HuH-7 (cell line): ENCODE measurements at places on chromosomes 16 and 17.

DNA sequence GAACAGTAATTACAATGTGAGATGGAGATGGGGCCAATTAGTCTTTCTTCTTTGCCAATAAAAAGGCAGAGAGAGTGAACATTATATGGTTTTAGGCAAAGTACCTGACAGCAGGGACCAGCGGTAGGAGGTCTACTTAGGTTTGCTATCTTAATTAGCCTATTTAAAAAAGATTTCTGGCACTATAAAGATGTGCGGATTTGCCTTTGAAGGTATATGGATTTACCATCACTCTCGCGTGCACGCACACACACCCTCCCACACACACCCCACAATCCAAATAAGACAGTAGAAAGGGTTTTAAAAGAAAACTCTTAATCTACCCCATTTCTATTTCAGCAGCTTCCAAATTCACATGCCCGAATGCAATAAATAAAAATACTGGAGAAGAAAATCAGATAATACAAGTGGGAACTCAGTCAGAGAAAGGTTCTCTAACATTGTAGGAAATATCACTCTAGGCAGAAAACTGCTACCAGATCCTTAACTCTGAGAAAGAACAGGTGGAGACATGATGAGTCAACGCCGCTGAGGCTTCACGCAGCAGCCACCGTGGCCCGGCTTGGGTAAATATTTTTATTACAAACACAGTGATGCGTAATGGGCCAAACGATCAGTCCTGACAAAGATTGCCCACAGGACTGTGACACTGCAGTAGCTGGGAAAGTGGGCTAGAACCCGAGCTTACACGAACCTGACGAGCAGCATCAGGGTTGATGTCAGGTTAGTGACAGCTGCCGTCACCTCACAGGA lies 66.6 kb upstream of the AXIN2 start:
- no peak for DNase-seq

GRCh38 chr16:50549561-50549915 lies 1.3 kb downstream of the NKD1 start:
- no peak for DNase-seq

DNA sequence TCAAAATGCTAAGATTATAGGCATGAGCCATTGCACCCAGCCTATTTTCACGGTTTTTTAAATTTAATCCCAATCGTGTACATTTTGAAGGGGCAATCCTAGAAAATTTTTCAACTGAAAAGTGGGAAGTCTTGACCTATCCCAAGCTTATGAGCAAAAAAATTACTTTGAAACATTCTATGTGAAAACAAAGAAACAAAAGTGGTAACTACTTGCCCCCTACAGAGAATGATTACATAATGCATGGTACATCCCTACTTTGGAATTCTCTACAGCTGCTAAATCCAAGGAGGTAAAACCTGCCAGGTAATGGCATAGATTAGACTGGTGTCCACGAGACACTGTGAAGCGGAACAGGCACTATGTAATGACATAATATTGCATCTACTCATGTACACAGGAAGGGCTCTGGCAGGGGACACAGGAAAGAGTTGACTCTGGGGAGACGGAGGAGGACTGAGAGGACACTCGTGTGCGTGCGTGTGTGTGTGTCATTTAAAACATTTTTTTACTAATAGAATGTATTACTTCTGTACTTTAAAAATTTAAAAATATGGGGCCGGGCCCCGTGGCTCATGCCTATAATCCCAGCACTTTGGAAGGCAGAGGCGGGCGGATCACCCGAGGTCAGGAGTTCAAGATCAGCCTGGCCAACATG lies 15.7 kb downstream of the ASGR2 start:
- DNase-seq, result no peak

GRCh38 chr16:87571868-87572244 lies 30.5 kb upstream of the JPH3 start:
- DNase-seq, result no peak

DNA sequence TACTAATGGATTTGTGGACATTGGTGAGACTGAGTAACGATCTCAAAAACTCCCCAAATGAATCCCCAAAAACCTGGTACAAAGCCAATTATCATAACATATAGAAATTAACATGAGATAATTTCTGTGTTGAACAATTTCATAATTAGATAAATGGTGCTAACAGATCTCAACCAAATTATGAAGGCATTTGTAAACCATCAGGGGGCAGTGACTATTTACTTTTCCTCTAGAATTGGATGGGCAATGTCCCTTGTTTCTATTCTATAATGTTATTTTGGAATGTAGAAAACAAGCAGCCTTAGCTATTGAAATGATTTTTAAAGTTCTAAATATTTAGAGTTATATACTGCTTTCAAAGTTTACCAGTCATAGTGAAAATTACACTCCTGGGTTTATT lies 57.8 kb downstream of the MYH10 start:
- no peak for DNase-seq

DNA sequence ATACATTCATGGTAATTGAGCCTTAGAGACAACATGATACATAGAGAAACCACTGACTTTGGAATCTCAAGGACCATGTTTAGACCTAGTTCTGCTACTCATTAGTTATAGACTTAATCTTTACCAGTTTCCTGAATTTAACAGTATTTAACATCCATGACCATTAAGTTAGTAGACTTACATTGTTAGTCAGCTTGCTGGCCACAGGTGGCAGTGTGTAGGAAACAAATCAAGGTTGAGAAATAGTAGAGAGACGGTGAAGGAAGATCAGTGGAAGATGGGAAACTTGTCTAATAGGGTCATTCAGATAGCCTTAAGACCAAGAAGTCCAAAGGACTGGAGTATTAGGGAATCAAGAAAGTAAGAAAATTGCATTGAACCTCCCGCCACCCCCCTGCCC lies 31.0 kb downstream of the OMG start:
- DNase-seq, result no peak

DNA sequence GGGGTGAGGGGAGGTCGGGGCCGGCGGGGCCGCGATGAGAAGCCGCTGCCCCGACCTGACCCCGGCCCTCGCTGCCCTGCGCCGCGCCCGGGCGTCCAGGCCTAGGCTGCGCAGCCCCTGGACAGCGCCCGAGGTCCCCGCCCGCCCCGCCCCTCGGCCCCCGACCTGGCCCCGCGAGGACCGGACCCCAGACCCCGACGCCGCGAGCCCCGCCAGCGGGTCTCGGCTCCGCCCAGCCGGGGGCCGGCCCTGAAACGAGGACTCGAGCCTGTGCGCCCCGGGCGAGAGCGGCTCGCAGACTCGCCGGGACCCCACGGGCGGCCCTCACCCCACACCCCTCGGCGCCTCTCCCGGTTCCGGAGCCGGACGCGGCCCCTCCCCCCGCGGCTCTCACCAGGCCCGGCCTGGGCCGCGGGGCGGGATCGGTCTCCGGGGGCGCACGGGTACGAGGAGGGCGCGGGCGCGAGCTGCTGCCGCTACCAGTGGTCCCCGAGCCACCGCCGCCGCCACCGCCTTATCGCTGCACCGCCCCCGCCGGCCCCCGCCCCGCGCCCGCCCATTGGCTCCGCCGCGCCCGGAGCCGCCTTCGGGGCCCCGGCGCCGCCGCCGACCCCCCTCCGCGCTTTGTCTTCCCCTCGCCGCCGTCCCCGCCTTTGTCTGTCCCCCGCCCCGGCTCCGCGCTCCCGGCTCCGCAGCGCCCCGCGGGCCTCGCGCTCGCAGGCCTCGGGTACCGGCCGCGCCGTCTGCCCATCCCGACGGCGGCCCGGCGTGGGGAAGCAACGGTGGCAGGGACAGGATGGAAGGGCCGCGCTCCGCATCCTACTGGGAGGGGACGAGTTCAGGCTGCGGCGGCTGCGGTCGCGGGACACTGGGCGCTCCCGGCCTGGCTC lies at the start of gene LIMD2:
Gene LIMD2, minus strand, starts transcription at position 488 of the 890 bp plus-strand sequence. CDS start 827 bp downstream, outside the sequence.
- DNase-seq, result peak; percentile 72

DNA sequence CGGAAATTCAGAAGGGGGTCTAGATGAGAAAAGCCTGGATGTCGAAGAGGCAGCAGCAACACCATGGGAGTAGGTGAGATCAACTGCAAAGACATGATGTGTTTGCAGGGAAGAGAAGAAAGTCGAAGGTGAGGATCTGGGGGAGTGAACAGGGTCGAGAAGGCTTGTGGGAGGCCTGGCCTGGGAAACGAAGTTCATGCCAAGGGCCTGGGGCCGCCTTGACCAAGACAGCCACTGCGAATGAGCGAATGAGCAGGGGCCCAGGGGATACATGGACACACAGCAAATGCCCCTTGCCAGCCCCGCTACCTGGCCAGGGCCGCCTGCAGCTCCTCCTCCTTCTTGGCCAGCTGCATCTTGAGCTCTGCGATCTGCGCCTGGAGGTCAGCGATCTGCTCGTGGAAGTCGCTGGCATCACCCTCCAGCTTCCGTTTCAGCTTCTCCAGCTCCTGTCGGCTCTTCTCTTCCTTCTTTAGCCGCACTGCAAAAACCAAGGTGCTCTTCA lies 87.1 kb downstream of the NDE1 start:
- no peak for DNase-seq

DNA sequence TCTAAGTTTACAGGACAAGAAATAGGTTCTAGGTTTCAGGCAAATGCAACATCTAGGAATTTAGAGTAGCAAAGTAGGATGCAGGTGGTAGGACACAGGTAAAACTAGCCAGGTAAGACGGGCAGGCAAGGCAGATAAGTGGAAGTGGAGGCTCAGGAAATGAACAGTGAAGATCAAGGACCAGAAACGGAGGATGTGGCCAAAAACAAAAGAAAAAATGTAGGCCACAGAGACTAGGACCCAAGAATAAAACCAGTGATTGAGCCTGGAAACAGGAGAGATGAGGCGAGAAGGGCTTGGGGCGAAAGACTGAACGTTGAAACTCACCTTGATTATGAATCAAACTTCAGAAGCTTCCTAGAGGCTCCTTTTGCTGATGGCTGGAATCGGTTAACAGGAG lies 24.0 kb downstream of the CPSF4L start:
- no peak for DNase-seq

GRCh38 chr17:38617074-38617860 lies 11.5 kb upstream of the SRCIN1 start:
- DNase-seq, result no peak

DNA sequence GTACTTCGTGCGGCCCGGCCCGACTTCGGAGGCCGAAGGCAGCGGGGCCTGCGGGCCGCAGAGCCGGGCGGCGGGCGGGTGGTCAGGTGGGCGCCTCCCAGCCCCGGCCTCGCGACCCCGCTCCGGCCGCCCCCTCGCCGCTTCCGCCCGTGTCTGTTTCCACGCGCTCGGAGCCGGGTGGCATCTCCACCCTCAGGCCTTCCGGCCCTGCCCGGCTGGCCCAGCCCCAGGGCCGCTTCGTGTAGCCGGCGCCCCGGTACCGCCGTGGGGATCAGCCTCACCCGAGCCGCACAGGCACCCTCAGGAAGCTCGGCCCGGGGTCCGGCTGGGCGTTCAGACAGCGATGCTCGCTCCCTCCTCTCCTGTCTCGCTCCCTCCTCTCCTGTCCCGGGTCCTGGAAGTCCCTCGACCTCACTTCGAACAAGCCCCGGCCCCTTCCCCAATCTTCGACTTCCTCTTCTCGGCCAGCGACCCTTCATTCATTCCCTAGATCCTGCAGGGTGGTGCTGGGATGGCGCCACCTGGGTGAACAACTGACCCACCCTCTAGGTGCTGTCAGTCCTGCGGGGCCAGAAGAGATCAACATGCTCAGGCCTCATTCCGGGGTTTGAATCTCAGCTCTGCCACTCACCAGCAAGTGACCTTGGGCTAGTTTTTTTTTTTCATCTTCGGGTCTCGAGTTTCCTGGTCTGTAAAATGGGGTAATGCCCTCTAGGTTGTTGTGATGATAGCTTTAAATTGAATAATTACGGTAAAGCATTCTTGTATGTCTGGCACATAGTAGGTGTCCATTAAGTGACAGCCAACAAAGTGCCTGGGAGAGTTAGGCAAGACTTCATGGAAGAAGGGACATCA lies 610 bp downstream of the VPS4A start:
- DNase-seq, result peak; percentile 84

DNA sequence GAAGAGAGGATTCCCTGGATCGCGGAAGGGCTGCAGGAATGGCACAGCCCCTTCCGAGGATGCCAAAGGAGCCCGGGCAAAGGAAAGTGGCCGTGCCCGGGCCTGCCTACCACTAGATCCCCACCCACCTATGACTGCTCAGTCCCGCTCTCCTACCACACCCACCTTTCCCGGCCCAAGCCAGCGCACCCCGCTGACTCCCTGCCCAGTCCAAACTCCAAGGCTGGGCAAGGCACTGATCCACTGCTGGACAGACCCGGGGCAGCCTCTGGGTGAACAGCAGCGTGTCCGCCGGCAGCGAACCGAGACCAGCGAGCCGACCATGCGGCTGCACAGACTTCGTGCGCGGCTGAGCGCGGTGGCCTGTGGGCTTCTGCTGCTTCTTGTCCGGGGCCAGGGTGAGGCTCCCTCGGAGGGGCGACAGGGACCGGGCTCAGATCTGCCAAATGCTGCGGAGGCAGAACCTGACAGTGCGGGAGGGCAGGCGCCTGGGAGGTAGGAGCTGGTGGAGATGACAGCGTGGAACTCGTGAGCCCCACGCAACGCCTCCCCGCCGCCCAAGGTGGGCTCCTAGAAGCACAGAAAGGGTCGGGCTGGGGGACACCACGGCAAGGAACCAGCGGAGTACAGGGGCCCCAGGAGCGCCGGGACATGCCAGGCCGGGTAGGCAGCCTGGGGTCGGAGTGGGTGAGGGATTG lies at the start of gene CES2:
Gene CES2, plus strand, starts transcription at position 203 of the 698 bp plus-strand sequence. Its CDS starts 120 bp downstream, at position 323.
- DNase-seq, result no peak

- peak; percentile 92 for DNase-seq
Observed at GRCh38 chr17:2401426-2402221, 764 bp upstream of the MNT start.

DNA sequence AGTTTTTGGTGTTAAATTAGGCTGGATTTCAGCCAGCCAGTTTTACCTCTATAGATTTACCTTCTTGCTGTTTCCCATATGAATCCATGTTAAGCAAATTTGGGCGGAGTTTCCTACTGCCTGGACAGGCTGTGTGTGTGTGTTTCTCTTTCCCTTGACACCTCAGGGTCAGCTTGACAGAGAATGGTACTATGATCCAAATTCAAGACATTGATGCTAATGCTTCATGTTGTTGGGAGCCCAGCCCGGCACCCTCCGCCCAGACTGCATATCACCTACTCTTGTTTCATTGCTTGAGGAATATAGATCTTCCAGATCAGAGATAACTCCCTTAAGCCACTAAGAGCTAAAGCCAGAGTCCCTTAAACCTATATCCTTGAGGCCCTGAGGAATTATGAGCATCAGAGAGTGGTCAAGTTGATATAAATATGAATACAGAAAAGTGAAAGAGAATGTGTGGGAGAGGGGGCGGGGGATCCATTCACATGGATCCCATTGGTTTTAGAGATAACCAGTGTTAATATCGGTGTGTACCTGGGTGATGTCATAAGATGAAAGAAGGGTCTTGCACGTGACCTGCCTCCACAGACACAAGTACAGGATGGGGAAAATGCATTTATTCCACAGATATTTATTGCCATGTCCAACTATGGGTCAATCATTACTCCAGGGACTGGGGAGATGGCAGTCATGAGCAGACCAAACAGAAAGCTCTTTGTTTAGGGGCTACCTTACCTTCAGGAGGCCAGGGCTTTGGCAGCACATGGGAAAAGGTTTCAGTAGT lies 69.7 kb downstream of the WIPI1 start:
- no peak for DNase-seq

- DNase-seq, result no peak
Observed at GRCh38 chr16:75589306-75589705, 23.1 kb downstream of the GABARAPL2 start.
